ENCODE measurements at places on chromosomes 5 and 9.

GRCh38 chr9:19223724-19224123 lies 6.8 kb upstream of the DENND4C start:
- DNase-seq: no peak

DNA sequence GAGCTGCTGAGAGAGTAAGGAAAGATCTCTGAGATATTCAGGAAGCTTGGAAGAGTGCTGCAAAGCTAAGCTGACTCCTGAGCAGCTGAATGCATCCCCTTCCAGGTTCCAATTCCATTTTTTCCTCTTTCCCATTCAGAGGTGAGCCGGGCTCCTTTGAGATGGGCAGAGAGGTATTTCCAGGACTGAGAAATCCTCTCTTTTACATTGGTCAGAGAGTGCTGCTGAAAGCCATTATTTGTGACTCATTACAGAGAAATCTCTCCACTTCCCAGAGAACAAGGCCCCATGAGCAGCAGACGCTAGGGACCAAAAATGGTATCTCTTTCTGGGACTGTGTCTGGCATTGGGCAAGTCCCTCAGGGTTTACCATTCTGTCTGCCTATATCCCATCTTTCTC lies 3.7 kb downstream of the MCTP1 start:
- DNase-seq: peak; percentile 39

DNA sequence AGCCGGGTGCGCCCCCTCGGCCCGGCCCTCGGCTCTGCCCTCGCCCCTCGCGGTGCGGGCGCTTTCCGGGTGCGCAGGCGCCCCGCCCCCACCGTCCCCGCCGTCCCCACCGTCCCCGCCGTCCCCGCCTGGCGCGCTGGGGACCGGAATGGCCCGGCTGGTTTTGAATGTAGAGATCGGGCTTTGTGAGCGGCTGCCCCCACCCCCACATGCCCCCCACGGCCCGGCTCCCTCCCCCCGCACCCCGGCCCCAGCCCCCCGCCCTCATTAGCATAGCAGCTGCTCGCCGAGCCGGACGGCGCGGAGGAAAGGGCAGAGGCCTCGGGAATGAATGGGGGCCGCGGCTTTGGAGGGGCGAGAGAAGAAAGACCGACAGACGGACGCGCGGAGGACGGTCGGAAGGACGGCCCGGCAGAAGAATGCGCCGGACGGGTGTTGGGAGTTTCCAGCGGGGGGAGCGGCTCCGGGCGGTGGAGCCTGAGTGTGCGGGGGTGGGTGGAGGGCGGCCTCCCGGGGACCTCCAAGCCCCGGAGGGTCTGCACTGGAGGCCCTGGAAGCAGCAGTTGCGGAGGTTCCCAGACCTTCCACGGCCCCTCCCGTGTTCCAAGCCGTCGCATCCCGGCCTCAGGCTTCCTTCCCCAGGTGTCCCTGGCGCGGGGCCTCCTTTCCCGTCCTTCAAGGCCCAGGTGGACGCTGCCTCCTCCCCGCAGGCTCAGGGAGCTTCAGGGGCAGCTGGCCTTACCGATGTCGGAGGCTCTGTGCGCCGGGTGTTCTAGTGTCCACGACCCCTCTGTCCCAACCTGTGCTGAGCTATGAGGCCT lies 6.0 kb downstream of the NRARP start:
- no peak for DNase-seq

GRCh38 chr5:16679863-16680262 lies 63.1 kb upstream of the RETREG1 start:
- no peak for DNase-seq

DNA sequence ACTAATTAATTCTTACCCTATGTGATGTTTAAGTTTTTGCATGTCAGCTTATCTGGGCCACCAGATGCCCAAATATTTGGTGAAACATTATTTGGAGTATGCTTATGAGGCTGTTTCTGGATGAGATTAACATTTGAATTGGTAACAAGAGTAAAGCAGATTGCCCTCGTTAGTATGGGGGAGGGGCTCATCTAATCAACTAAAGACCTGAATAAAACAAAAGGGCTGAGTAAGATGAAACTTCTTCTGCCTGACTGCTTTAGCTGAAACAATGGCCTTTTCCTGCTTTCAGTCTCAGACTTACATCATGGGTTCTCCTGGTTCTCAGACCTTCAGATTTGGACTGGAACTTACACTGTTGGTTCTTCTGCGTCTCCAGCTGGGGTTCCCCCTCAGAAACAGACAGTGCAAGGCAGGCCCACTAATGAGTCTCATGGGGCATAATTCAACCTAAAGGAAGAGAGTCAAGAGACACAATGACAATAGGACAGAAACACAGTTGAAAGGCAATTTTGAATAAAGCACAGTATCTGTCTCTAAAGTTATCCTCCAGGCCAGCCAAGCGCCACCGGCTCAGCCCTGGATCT lies 288.4 kb downstream of the CAAP1 start:
- no peak for DNase-seq

DNA sequence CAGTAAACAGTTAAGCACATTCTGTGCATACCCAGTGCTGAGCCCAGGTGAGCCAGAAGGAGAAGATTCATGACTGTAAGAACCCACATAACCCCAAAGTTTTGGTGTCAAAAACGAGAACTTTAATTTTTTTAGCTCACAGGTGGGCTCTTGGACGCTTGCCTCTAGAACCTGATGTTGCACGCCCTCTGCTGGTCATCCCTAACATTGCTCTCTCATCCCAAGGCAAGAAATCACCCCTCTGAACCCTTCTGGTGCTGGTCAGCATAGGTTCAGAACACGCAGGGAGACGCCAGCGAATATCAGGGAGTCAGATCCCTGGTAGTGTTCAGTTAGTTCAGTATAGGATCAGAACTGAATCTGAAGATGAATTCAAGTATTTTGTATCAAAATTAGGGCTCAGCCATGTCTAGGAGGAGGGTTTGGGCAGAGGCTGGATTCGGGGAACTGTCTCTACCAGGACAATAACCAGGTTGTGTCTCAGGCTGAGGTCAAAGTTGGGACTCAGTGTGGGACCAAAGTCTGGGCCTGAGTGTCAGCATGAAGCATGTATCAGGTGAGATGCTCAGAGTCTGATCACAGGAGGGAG lies 4.1 kb upstream of the DNAJB5 start:
- peak; percentile 40 for DNase-seq

GRCh38 chr5:149747141-149747832 lies 17.2 kb downstream of the PPARGC1B start:
- no peak for DNase-seq

GRCh38 chr5:53667621-53668020 lies 107.2 kb downstream of the NDUFS4 start:
- no peak for DNase-seq

GRCh38 chr5:172579403-172579990 lies 61.6 kb upstream of the NEURL1B start:
- no peak for DNase-seq

DNA sequence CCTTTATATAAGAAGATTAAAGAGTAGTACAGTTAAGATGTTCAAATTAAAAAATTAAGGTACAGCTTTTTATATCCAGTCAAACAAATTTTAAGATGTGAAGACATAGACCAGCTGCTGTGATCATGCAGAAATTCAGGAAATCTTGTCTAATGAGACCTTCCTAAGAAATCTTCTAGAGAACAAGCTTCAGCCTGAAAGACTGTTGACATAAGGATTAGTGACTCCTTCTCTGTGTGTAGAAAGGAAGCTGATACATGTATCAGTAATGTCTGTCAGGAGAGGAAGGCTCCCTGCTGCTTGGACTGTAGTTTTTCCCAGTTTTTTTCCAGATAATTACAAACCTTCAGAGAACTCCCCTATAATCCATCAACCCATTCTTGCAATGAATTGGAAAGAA lies 75.8 kb upstream of the PCSK5 start:
- DNase-seq: peak; percentile 53
